Ammon's horn (tissue), 1 donor: ENCODE measurements at places on chromosomes 5 and 9.

GRCh38 chr5:72673180-72673579, 143.3 kb upstream of the TNPO1 start:
- no peak for DNase-seq

- no peak for DNase-seq
These were observed 6.4 kb upstream of the EEIG1 start for GRCh38 chr9:127987103-127987614.

DNA sequence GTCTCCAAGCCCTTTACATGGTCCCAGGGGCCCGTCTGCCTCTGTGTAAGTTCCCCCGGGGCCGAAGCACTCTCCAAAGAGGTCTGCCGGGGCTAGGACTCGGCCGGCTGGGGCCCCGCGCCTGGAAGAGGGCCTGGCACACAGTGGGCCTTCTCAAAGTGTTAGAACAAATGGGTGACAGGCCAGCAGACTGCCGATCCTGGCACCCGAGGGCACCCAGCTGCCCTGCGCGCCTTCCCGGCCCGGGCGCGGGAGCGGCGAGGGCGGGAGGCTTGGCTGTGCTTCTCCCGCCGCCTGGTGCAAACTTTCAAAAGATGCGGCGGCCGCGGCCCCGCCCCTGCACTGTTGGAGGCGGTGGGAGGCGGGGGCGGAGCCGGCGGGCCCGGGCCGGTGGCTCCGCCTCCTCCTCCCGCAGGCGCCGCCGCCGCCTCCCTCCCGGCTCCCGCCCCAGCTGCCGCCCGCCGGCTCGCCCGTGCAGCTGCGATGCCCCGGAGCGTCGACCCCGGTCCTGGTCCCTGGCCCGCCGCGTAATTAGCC, at the start of gene NEURL1B:
NEURL1B (plus strand) TSS at position 442 of the 537 bp plus-strand sequence. CDS start 144 bp downstream, outside the sequence.
- peak; percentile 76 for DNase-seq

- DNase-seq, result no peak
These were observed 81.1 kb upstream of the GNA14 start for GRCh38 chr9:77729177-77729576.

DNA sequence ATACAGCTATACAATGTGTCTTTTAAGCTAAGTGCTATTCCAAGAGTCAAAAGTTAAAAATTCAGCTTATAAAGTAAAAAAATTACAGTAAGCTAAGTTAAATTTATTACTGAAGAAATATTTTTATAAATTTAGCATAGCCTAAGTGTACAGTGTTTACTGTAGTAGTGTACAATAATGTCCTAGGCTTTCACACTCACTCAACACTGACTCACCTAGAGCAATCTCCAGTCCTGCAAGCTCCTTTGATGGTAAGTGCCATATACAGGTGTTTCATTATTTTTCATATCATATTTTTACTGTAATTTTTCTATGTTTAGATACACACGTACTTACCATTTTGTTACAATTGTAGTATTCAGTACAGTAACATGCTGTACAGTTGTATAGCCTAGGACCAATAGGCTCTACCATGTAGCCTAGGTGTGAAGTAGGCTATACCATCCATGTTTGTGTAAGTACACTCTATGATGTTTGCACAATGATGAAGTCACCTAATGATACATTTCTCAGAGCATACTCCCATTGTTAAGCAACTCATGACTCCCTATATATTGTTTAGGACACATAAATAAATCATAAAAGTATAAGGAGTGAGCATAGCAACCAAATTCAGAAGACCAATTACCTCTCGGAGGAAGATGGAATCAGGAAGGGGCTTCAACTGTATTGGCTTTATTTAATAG, 165.1 kb upstream of the SLC30A5 start:
- no peak for DNase-seq

- no peak for DNase-seq
These were observed 1.3 kb upstream of the ITGA1 start for GRCh38 chr5:52786391-52786790.

DNA sequence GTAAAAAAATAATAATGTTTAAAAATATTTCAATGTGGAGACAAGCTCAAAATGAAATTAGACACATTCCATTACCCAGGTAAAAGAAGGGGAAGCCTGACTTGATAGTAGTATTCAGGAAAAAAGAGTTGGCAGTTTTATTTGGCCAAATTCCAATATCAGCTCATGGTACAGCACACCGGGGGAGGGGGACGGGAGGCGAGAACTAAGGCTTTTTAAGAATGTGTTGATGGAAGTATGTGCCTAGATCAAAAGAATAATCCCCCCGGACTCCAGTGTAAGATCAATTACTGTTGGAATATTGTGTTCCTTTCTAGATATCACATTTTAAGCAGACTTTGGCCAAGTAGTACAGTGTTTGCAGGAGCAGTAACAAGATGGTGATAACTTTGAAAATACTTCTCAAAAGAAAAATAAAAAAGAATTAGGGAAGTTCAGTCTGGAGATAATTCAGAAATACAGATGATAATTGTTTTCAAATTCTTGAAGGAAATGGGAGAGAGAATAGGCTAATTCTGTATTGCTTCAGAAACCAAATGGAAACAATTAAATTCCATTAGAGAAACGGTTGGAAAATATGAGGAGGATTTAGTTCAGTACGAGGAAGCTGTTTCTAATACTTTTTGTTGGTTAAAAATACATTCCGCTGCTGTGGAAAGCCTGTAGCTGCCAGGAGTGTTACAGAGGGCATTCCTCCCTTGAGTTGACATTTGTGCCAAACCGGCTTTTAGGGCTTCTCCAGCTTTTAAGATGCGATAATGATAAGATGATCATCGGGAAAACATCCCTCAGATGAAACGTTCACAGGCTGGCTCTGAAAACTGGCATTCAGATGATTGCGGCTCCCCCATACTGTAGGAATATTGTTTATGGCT, 98.1 kb upstream of the ERBIN start:
- DNase-seq, result no peak

GRCh38 chr5:74015716-74016115, 389.7 kb downstream of the ARHGEF28 start:
- no peak for DNase-seq

DNA sequence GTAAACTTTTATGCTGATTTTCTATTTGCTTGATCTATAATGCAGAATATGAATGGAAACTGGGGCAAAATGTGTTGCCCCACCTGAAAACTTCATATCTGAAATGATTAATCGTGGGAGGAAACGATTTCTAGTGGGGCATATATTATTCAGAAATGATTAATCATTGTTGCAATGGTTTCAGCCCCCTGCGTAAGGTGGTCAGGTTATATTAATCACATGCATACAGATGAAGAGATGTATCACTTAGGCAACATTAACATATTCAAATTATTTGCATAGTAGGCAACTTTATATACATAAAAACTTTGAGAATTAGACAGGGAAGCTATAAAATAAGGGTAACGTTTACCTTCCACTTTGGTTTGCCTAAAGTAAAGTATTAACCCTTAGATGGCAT, 49.8 kb downstream of the LSM11 start:
- DNase-seq, result no peak

DNA sequence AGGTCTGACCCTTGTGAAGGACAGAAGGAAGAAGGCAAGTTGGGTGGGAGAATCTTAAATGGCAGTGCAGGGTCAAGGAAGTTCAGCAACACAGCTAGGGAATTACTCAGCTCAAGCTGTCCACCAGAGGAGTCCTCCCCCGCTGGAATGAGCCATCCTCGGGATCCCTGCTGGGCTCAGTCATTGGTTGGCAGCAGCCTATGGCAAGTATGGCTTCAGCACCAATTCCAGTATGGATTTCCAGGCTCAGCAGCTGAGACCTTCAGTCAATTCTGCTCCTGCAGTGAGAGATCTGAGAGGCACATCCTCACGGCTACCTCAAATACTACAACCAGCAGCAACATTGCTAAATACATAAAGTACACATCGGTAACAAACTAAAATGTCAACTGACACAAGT, 280.6 kb upstream of the PIK3R1 start:
- DNase-seq, result no peak

GRCh38 chr5:60835554-60835953, 8.5 kb downstream of the ELOVL7 start:
- no peak for DNase-seq

GRCh38 chr5:96093340-96093739, 131.7 kb upstream of the ELL2 start:
- no peak for DNase-seq

DNA sequence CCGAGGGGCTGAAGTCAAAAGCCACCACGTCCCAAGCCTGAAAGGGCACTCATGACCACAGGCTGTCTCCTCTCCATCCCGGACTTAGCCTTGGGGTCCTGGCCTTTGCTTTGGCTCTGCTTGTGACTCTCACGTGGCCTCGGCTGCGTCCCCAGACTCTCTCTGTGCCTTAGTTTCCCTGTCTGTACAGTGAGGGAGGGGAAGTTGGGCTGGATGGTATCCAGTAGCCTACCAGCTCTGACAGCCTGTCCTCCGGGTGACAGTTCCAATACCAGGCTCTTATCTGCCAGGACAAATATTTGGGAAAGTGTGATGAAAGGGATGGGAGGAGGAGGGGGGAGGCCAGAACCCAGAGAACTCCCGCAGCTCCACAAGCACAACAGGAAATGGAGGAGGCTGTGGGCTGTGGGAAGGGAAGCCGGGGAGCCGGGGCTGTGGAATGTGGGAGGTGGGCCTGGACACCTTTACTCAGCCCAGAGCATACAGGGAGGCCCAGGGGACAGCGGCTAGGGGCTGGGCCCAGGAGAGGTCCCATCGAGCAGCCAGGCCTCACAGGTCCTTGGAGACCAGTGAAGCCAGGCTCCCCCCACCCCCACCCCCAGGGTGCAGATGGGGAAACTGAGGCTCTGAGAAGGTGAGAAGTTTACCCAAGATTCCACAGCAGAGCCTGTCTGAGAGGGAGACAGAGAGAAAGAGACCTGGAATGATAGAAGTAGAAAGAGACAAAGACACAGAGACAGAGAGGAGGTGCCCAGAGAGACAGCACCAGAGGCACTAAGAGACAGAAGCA, 18.3 kb downstream of the PDGFRB start:
- no peak for DNase-seq

DNA sequence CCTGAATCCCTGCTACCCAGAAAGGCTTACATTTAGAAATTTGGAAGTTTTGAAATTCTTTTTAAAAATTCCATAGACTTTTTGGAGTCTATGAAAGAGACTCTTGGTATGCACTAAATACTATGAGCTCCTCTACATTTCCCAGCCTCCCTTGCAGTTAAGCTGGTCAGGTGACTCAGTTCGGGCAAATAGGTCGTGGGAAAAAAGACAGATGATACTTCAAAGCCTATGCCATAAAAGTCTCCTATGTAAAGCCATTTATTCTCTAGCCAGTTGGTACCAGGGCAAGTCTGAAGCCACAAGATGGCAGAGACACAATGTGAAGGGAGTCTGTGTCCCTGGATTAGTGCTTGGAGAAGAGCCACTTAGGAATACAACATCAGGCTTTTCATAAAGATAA, 101.8 kb downstream of the BOD1 start:
- DNase-seq, result no peak

DNA sequence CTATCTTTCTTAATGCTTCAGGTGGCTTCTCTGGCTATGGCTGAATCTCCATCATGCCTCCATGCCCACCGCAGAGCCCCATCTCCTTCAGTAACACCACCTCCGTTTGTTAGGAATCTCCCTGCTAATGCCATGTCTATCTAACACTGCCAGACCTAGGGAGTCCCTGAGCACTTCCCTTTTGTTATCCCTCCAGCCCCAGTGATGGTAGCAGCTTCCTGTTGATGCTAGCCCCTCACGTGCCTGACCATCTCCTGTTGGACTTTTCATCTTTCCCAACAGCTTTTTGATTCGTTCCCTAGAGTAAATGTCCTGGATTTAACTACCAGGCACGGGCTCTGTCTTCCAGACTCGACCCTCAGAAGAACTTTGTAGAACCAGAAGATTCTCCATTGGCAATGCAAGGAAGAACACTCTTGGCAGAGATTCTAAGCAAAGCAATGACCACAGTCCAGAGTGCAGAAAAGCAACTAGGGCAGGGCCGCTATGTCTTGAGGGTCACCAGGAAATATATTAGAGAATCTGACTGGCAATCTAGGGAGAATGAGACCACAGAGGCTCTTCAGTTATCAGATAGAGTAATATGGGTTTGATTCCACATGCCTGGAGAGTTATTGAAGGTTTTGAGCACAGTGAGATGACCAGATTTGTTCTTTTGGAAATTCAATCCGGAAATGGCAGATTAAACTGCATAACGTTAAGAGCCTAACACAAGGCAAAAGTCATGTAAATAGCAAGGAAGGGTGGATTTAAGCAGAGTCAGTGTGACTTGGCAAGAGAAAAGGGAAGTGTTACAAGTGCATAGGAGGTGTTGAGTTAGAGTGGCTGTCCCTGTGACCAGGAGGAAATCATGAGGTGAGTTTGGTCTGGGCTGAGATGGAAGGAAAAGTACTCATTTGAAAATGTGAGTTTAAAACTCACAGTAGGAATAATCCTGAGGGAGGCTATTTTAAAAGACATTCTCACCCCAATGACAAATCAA, 555.2 kb downstream of the ACTL7B start:
- DNase-seq, result peak; percentile 7

DNA sequence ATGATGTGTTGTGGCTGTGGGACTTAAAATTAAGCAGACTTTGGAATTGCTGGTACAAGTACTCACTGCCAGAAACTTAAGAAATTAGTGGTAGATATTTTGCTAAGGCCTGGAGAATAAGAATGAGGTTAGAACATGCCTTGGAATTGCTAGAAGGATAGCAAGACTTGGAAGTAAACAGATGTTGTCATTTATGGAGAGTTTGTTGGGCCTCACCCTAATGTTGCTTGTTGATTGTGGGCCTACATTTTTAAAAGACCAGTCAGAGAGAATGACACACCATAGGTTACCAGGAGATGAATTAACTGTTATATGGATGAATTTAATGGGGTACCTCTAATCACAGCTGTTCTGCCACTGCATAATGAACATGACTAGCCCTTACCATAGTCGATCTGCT, 120.1 kb upstream of the GAS1 start:
- no peak for DNase-seq

DNA sequence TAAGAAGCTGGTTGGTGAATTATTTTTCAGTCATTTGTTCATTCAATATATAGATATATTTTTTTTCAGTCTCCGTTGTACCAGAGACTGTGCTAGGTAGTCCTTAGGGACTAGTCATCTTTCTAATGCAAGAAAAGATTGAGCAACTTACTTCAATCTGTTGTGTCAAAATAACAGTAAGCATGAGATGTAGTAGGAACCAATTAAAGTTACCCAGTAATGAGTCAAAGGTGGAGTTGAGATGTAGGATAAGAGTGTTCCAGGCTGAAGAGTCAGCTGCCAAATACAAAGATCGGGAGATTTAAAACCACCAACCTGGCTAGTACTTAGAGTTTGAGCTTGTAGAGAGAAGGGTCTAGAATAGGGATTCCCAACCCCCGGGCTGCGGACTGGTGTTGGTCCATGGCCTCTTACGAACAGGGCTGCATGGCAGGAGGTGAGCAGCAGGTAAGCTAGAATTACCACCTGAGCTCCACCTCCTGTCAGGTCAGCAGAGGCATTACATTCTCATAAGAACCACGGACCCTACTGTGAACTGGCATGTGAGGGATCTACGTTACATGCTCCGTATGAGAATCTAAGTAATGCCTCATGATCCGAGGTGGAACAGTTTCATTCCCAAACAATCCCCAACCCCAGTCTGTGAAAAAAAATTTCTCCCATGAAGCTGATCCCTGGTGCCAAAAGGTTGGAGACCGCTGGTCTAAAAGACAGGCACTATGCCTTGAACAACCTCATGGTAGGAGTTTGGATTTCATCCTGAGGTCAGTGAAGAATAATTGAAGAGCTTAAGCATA, 1241.5 kb upstream of the WWC1 start:
- DNase-seq, result no peak
